IPS-NIHi11 (cell line): ENCODE measurements at places on chromosomes 1 and 21.
A peak's percentile ranks its signal among the peaks of the same experiment; 100 is the strongest.

- DNase-seq: no peak
These were observed 123.3 kb upstream of the GRIK3 start for GRCh38 chr1:37157634-37158033.

DNA sequence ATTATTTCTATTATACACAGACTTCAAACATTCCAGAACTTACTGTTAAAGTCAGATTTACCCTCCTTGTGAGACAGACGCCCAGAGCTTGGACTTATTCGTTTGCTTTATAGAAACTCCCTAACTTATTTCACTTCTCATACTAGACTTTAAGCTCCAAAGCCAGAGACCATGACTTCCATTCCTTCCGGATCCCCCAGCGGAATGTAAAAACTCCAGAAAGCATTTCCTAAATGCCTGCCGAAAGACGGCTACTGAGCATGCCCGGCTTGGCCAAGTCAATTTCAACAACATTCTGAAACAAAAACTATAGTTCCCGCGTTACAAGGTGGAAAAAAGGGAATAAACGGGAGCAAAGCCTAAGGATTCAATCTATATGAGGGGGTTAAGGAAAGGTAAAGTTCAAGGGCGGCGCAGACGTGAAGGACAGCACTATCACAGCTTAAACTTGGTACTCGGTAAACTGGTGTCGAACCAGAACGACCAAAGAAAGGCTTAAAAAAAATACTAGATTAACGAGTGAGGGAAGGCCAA is 1.1 kb downstream of the USP48 start:
- DNase-seq: peak; percentile 27

- DNase-seq: no peak
These were observed 4.1 kb downstream of the PTPRC start for GRCh38 chr1:198642983-198643382.

DNA sequence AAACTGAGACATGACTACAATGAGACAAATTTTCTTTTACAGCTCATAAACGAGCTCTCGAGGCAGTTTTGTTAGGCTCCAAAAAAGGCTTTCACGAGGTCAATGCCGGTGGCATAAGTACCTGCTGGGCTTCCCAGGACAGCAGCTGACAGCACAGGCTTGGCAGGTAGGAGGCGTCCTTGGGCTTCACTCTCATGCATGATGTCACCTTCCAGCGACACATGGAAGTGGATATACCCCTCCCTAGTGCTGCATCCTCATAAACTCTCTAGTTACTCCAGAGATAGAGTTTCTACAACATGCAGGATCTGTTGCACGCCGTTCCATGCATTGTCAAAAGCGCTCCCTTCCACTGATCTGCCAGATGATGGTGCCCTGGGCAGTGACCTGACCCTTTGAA is 112.5 kb upstream of the PAXBP1 start:
- peak; percentile 56 for DNase-seq

- DNase-seq: peak; percentile 69
These were observed 3.8 kb downstream of the RNF186 start for GRCh38 chr1:19811206-19811851.

GRCh38 chr1:57208741-57209302 is 215.0 kb downstream of the DAB1 start:
- no peak for DNase-seq

- no peak for DNase-seq
These were observed 159.9 kb upstream of the HMCN1 start for GRCh38 chr1:185574139-185574875.

DNA sequence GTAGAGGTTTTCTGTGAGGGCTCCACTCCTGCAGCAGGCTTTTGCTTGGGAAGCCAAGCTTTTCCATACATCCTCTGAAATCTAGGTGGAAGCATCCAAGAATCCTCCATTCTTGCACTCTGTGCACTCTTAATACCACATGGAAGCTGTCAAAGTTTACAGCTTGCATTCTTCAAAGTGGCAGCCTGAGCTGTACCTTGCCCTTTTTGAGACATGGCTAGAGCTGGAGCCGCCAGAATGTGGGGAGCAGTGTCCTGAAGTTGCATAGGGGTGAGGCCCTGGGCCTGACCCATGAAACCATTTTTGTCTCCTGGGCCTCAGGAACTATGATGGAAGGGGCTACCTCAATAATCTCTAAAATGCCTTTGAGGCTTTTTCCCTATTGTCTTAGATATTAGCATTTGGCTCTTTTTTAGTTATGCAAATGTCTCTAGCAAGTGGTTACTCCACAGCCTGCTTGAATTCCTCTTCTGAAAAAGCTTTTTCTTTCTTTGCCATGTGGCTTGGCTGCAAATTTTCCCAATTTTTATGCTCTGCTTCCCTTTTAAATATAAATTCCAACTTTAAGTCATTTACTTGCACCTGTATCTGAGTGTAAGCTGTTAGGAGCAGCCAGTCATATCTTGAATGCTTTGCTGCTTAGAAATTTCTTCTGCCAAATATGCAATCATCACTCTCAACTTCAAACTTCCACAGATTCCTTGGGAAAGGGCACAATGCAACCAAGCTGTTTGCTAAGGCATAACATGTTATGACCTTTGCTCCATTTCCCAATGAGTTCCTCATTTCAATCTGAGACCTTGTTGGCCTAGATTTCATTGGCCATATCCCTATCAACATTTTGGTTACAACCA is 92.1 kb upstream of the ARTN start:
- DNase-seq: no peak
